ENCODE measurements at places on chromosomes 13 and 19.

DNA sequence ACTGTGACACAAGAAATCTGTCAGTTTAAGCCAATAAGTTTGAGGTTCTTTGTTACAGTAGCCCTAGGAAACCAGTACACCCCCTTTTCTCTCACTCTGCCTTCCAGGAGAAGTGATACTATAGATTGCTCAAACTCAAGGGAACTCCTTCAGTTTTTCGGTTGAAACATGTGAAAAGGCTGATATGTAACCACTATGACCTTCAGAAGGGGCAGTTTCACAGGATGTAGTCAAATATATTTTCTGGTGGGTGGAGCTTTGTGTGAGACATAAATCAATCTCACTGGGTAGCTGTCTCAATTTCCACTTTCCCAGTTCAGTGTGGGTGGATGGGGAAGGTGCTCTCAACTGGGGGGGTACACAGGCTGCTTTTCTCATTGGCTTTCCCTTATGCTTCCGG is 41.7 kb downstream of the HTR2A start:
- no peak for DNase-seq

DNA sequence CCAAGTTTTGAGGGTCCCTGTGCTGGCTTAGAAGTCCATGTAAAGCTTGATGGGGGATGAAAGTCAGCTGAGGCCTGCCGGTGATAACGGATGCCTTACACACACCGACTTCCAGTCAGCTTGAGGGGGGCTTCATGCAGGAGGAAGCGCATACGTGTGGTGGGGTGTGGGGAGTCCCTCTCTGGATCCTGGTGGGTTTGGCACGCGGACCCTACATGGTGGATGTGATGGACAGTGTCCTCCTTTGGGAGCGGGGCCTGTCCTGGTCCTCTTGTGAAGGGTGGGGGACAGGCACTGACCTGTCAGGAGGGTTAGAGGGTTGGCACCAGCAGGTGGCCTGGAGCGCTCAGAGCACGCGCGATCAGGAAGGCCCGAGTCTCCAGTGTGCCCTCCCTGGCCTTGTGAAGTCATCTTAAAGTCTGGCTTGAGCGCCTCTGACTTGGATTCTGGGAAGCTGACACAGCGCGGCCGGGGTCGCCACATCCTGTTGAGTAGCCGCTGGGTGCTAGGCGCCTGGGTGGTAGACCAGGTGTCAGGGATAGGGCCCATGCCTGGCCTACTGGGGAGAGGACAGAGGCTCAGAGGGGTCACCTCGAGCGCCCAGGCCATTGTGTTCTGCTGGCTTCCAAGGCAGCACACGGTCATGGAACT is 2.9 kb downstream of the DAZAP1 start:
- DNase-seq, result no peak

GRCh38 chr19:51060336-51060735 is 4.6 kb downstream of the KLK13 start:
- no peak for DNase-seq

DNA sequence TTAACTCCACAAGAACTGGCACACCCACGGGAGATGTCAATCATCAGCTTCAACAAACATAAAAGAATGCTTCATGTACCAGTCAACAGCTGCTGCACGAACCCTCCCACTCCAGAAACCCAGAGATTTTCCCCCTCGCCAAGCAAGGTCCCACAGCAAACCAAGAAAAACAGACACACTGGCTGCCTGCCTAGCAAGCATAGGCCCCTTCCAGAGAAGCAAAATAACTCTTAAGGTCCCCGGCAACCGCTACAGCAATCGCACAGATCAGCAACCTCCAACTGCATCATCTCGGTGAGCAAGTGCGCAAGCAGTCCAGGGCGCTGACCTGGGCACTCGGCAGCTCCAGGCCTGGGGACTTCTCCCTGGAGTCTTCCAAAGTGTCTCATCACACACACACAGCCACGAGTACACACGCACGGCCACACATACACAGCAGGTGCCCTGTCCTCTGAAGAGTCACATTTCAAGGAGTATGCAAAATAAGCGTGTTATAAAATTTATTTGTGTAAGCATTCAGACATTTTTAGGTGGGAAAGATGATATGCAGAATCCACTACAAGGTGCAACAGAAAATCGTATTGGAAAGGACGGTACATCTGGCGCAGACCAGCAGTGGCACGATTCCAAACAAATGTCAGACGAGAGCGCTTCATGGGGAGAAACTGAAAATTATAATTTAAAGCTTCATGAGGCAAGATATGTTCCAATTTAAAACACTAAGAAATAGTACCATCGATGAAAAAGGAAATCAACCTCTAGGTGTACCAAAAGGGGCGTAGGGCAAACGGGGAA is 125.0 kb downstream of the STK24 start:
- no peak for DNase-seq

- DNase-seq, result no peak
Observed at GRCh38 chr13:46288570-46289259, 77.0 kb downstream of the LRRC63 start.

DNA sequence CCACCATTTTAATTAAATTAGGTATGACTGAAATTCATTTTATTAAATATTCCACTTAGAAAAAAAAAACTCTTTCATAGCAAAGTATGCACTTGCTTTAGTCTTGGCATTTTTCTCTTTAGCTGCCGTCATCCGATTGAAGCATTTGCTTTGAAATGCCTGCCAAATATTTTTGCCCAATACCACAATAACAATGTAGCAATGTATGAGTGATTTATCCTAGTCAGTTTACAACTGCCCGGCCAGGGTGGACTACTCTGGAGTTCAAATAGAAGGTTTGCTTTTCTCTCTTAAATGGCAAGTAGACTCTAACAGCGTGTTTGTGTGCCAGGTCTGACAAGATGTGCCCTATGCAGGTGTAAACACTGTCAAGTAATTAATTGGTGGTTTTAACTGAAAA is 675.3 kb upstream of the SGCG start:
- DNase-seq, result no peak

All from stimulated activated CD4-positive, alpha-beta T cell treated with anti-CD3 and anti-CD28 coated beads, Interleukin-12 subunit alpha, Interleukin-12 subunit beta, amount 100 ng/mL, for 24 hours (primary cell).